ENCODE measurements at places on chromosomes 7 and 10.
A peak's percentile ranks its signal among the peaks of the same experiment; 100 is the strongest.

DNA sequence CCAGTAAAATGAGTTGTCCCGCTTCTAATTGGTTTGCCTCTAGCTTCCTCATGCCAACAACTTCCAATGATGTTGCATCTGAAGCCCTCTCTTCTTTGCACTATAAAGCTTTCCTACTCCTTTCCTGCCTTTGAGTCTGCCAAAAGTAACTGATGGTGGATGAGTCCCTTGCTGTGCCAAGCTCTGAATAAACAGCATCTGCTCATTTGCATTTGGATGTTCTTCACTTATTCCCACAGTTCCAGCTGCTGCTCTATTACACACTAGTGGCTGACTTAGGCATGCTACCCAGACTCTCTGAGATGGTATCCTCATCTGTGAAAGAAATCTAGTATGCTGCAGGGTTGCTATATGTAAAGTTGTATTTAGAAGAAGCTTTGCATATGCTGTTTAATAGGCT, 24.9 kb downstream of the SFR1 start:
- peak; percentile 27 for DNase-seq

GRCh38 chr10:96833220-96834001, 1.3 kb downstream of the LCOR start:
- no peak for DNase-seq

DNA sequence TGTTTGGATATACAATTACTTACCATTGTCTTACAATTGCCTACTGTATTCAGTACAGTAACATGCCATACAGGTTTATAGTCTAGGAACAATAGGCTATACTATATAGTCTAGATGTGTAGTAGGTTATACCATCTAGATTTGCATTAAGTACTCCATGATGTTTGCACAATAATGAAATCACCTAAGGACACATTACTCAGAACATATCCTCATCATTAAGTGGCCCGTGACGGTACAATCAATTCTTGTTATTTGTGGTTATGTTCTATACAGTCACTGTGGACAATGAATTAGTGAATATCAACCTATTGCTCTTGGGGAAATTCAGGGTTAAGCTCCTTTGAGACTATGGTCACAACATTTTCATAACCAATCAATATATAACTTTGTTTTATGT, 75.6 kb downstream of the MICU1 start:
- DNase-seq, result no peak

- no peak for DNase-seq
Measured at GRCh38 chr10:6999232-6999925, 411.5 kb downstream of the SFMBT2 start.

DNA sequence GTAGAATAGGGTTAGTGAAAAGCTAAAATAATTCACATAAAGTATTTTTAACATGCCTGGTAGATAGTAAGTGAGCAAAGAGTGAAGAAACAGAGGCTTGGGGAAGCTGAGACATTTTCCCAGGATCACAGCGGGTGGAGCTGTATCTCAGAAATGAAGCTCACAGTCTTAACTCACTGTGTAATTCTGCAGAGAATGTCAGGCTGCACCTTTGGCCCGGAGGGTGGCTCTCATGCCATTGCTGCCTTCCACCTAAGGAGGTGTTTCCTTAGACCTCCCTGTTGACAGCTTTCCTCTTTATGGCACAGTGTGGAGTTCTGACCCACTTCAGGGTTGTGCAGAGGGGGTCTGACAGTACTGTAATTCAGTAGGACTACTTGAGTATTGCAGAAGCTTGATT, 2.9 kb upstream of the GTPBP4 start:
- no peak for DNase-seq

- no peak for DNase-seq
Measured at GRCh38 chr7:92517631-92518030, 10.7 kb downstream of the PEX1 start.

All from frontal cortex (tissue), 4 donors.